Osteocyte (in vitro differentiated cells): ENCODE measurements at places on chromosomes 1 and 21. TPM values are rescaled to one million over a fixed set of nuclear protein-coding genes. Genes with fewer than 3 reads are reported as not detected.

PPM1J gene
- 0.67 and 1.1 TPM in 2 replicates for total RNA-seq

U2AF1 gene
- 16.2 and 18.0 TPM in 2 replicates for total RNA-seq

VHLL gene
- total RNA-seq: not detected in 2 replicates

DNA sequence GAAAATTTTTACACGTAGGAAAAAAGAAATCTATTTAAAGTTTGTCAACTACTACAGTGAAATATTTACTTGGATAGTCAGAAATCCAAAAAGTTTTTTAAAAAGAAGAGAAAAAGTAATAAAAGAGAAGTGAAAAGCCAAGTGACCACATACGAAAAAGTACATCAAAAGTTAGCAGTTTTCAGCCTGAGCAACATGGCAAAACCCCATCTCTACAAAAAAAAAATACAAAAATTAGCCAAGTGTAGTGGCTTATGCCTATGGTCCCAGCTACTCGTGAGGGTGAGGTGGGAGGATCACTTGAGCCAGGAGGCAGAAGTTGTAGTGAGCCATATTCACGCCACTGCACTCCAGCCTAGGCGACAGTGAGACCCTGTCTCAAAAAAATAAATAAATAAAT is 5.2 kb upstream of the MR1 start:
- DNase-seq: no peak
- no peak overlapping the region for H3K4me3 ChIP-seq
- peaks cover 6% of the 10 kb centered on the region for H3K4me1 ChIP-seq
- no peaks in the 10 kb centered on the region for H3K27me3 ChIP-seq

DNA sequence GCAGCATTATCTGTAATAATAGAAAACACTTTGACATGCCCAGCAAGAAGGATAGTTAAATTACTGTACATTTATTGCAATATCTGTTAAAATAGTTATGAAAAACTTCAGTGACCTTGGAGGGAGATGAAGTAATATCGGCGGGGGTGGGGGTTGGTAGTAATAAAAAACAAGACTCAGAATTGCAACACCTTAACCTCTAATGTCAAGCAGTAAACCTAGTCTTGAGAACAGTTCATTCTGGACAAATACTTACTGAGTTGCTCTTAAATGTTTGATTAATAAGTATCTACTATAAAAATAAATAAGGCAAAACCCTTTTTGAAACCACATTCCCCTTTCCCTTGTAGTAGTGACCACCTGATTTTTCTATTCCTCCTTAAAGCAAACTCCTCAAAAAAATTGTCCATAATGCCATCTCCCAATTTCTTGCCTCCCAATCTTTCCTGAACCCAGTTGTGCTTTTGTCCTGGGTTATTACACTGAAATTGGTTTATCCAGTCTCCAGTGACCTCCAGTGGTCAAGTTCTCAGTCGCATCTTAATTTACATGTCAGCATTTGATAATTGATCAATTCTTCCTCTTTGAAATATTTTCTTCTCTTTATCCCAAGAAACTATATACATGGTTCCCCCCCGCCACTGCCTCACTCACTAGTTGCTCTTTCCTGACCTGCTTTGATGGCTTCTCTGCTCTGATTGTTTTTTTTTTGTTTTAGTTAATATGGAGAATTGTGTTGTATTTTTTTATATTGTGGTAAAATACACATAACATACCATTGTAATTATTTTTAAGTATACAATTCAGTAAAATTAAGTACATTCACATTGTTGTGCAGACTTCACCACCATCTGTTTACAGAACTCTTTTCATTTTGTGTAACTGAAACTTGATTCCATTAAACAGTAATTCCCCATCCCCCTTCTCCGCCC is 36.8 kb downstream of the RAP1A start:
- no peaks in the 10 kb centered on the region for H3K36me3 ChIP-seq
- H3K27me3 ChIP-seq: no peaks in the 10 kb centered on the region
- H3K4me3 ChIP-seq: no peak overlapping the region
- peaks cover 14% of the 10 kb centered on the region for H3K4me1 ChIP-seq

DNA sequence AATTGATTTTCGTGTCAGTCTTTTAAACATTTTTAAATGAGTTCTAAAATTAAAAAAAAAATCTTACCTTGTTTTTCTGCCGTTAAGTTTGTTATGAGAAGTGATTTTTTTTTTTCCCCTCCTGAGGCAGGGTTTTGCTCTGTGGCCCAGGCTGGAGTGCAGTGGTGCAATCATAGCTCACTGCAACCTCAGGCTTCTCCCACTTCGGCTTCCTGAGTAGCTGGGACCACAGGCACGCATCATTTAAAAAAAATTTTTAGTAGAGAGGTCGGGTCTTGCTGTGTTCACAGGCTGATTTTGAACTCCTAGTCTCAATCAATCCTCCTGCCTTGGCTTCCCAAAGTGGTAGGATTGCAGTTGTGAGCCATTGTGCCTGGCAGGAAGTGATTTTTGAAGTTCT is 41.1 kb downstream of the MTR start:
- H3K4me1 ChIP-seq: no peaks in the 10 kb centered on the region
- H3K4me3 ChIP-seq: no peak overlapping the region
- no peaks in the 10 kb centered on the region for H3K27me3 ChIP-seq
- peaks cover 61% of the 10 kb centered on the region for H3K36me3 ChIP-seq

DNA sequence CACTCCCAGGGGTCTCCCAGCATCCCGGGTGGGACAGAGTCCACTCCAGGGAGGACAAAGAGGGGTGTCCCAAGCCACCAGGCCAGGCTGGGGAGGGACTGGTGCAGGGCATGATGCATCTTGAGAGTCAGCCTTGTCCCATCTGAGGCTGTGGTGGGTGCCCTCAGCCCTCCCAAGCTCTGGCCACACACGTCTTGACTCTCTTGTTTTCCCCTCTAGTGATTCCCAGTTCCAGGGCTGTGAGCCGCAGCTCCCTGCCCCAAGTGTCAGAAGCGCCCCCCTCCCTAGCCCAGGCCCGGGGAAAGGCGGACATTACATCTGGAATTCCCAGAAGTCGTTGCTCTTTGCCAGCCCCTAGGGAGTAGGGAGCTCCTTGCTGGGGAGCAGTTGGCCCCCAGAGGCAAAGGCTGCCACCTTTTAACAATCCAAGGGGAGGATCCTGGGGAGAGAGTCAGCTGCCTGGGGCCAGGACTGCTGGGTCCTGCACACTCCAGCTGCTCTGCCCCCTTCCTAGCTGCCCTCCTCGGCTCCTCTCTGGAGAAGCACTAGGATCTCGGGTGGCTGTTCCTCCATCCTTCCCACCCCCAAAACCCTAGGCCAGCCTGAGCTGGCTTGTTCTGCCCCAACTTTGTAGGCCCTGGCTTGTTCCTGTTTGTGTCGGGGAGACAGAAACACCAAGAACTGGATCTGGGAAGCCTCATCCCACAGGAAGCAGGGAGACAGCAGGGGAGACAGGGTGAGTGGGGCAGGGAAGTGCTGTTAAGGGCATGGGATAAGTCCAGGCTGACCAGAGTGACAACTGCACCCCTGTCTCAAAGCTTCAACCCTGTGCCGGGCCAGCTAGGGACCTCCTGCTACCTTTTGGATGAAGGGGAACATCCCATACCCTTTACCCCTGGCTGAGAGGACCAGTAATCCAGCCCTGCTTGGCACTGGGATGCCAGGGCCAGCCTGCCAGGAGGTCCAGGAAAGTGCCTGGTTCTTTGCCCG is 3.2 kb upstream of the PTPN7 start:
- H3K4me3 ChIP-seq: no peak overlapping the region
- no peaks in the 10 kb centered on the region for H3K27me3 ChIP-seq
- peaks cover 6% of the 10 kb centered on the region for H3K4me1 ChIP-seq
- H3K27ac ChIP-seq: no peak overlapping the region
- no peak for DNase-seq

GRCh38 chr1:245401881-245402587 is 247.2 kb downstream of the KIF26B start:
- no peak overlapping the region for H3K4me3 ChIP-seq
- no peak overlapping the region for H3K27ac ChIP-seq
- DNase-seq: no peak
- H3K27me3 ChIP-seq: peaks cover 12% of the 10 kb centered on the region
- H3K4me1 ChIP-seq: peaks cover 2% of the 10 kb centered on the region
